Posterior vena cava (tissue), 2 donors: ENCODE measurements at places on chromosomes 1 and 21. TPM values are rescaled to one million over a fixed set of nuclear protein-coding genes. Genes with fewer than 3 reads are reported as not detected.

Gene SLC35E2B
- 20.7 TPM for total RNA-seq

Gene RAB29
- total RNA-seq = 19.8 TPM

Gene NTMT2
- total RNA-seq = not detected

Gene IGSF3
- 3.0 TPM for total RNA-seq

Gene CHIT1
- 0.33 TPM for total RNA-seq

Gene WLS
- 53.3 TPM for total RNA-seq

Gene EPHA8
- not detected for total RNA-seq

Gene FAAH
- total RNA-seq = 2.2 TPM

Gene SEMA4A
- total RNA-seq = 8.0 TPM

Gene ERI3
- total RNA-seq = 44.5 TPM

Gene TMEM269
- not detected for total RNA-seq

Gene IL12RB2
- 1.1 TPM for total RNA-seq

Gene SPATA45
- not detected for total RNA-seq

Gene WNT9A
- total RNA-seq = 2.7 TPM

Gene ADAMTSL4
- total RNA-seq = 99.6 TPM

Gene LDLRAD2
- total RNA-seq = 0.24 TPM

Gene LRRC71
- total RNA-seq = not detected

Gene CA6
- total RNA-seq = not detected

Gene HSD11B1
- 14.8 TPM for total RNA-seq

Gene PRR9
- total RNA-seq = not detected

Gene STX12
- 59.2 TPM for total RNA-seq

Gene MSH4
- 0.37 TPM for total RNA-seq

Gene OR2AK2
- not detected for total RNA-seq

Gene RXRG
- total RNA-seq = 0.52 TPM
